ENCODE measurements at places on chromosomes 2 and 18. TPM values are rescaled to one million over a fixed set of nuclear protein-coding genes. Genes with fewer than 3 reads are reported as not detected.

The WNT10A gene
- total RNA-seq = not detected

The KYNU gene
- total RNA-seq = 1.5 TPM

The GAL3ST2 gene
- total RNA-seq = not detected

The RASGRP3 gene
- 0.50 TPM for total RNA-seq

The MARCHF7 gene
- total RNA-seq = 97.1 TPM

The CCDC68 gene
- total RNA-seq = 8.3 TPM

The DNAJC5G gene
- total RNA-seq = not detected

The DIPK1C gene
- total RNA-seq = not detected

The ITGB6 gene
- not detected for total RNA-seq

The COL5A2 gene
- total RNA-seq = 253 TPM

The PDK1 gene
- total RNA-seq = 5.9 TPM

DNA sequence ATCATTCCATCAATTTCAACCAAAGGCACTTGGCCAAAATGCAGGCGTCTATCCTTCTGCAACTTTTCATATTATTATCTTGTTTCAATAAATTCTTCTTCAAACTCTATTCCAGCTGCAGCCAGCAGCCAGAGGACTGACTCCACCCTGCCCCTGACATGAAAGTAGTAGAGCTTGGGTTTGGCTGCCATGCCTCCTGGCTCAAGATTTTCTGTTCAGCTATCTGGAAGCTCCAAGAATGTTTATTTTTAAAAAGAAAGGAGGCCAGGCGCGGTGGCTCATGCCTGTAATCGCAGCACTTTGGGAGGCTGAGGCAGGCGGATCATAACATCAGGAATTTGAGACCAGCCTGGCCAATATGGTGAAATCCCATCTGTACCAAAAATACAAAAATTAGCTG is 4.9 kb downstream of the DNAH7 start:
- no peak for DNase-seq

DNA sequence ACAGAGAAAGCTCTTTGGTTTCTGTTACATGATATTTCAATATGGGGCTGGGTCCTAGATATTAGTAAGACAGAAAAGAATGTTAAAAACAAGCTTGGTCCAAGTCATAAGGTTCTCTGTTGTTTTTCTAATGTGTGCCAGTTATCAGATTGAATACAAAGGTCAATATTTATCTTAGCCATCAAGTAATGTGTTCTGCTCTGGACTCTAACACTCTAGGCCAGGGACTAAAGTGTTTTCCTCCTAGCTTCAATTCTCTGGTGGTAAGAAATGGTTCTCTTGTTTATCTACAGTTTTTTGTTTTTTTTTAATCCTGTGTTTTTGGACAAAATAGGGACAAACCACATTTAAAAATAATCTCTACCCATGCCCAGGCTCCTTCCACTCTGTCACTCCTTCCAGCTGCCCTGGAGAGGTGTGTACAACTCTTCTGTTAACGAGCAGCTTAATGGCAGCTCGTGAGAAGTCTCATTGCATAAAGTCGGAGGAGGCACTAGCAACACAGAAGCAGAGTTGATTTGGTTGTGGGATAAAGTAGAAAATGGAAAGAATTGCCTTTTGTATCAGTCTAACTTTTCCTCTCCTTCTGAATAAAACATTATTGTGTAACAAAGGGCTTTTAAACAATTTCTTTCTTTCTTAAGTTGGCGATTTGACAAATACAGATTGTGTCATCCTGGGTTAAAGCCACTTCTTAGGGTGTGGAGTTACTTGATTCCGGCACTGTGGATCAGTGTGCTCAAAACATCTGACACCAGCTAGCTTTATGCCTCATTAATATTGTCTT is 8.0 kb upstream of the SESTD1 start:
- peak; percentile 93 for DNase-seq

GRCh38 chr2:157592948-157593347 is 35.7 kb downstream of the ACVR1C start:
- DNase-seq = peak; percentile 1

GRCh38 chr18:50507120-50507590 is 52.7 kb upstream of the MAPK4 start:
- peak; percentile 1 for DNase-seq

- DNase-seq = no peak
Measured at GRCh38 chr2:204432196-204432595, 113.1 kb upstream of the PARD3B start.

GRCh38 chr2:224584785-224585210 is 365 bp downstream of the CUL3 start:
- DNase-seq = peak; percentile 39

GRCh38 chr2:222724208-222724607 is 52.8 kb downstream of the MOGAT1 start:
- no peak for DNase-seq

GRCh38 chr2:215529271-215529670 is 93.4 kb upstream of the FN1 start:
- DNase-seq = peak; percentile 86

DNA sequence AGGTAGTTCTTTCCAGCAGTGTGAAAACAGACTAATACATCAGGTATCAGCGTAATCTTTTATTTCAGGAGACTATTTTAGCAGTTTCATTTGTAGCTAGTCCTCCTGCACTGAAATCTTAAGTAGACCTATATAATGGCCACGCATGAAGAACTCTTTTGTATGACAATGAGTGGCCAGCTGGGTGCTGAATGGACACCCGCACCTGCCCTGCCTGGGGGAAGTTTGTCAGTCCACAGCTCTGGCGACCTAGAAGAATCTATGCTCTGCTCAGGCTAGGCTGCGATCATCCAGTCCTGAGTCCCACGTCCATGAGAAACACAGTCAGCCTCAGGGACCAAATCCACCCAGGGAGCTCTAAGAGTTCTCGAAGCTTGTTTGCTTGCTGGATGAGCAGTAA is 709.2 kb upstream of the ID2 start:
- DNase-seq = no peak

DNA sequence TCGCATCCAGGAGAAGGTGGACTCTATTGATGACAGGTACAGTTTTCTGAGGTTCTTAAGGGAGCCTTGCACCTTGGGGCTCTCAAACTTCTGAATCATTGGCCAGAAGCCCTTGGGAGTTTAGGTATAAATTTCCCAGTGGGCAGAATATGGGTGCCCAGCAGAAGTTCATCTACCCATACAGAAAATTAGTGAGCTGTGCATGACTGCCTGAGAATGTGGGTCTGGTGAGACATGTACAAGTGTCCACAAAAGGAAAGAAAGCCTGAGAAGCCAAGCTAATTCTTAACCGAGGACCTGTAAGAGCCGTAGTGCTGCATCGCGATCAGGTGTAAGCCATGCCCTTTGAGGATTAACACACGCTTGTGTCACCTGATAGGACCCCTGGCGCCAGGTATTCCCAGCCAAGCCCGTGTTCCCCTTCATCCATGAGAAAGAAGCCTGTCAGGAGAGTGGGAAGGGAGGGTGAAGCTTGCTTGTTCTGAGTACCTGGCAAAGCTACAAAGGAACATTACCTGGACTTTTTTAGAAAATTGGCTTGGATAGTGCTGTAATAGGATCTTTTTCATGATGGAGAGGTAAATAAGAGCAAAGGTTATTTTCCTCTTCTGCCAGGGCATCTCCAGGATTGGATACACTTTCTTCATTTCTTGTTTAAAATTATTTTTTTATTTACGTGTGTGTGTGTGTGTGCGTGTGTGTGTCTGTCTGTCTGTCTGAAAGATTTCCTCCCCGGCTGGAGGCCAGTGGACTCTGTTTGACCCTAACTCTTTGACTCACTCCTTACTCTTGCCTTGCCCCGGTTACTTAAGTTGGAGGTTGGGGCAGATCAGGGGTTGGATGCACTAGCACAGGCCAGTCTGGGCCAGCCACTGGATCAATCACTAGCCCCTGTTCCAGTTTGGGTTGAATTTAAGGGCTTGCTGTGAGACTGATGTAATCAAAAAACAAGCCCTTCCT is 90.4 kb upstream of the EML6 start:
- peak; percentile 74 for DNase-seq

GRCh38 chr18:49672853-49673252 is 111.0 kb downstream of the LIPG start:
- DNase-seq = no peak

- no peak for DNase-seq
Measured at GRCh38 chr2:227103583-227103982, 60.4 kb downstream of the COL4A4 start.

DNA sequence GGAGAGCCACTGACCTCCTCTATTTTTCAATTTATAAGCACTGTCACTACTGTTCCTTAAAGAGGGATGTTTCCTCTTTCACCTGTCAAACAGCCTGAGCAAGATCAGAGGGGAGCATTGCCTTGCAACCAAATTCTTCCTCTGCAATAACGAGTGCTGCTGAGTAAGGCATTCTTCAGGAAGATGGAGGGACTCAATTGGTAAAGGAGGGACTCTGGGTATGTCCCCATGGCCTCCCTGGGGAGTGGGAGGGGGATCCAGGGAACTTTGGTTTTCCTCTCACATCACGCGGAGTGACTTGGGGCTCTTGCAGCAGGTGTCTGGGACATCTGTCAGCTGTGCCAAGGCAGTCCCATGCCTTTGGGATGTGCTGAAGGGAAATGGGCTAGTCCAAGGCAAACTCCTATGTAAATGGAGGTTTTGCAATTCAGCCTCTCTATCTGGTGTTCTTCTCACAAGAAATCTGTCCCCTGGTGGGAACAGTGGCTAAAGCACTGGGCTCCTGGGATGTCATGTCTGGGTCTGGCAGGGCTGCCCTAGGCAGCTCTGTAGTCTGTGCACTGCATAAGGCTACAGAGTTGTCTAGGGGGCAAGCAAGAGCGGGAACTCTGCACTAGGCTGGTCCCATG is 14.4 kb upstream of the HES6 start:
- no peak for DNase-seq

DNA sequence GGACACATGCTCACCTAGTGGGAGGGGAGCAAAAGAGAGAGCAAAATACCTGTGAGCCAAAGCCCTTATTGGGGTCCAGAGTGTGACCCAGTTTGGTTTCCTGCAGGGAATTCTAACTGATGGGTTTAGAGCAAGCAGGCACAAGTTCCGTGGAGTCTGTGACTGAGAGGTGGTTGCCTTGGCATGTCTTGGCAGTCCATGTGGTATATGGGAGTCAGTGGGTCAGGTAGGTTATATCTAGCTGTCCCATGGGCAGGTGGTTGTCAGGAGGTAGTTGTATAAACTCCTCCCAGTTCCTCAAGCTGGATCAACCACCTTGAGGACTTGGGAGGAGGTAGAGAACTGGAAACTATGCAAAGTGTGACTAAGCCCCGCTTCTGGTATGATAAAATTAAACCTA is 452.8 kb upstream of the VWC2L start:
- no peak for DNase-seq

DNA sequence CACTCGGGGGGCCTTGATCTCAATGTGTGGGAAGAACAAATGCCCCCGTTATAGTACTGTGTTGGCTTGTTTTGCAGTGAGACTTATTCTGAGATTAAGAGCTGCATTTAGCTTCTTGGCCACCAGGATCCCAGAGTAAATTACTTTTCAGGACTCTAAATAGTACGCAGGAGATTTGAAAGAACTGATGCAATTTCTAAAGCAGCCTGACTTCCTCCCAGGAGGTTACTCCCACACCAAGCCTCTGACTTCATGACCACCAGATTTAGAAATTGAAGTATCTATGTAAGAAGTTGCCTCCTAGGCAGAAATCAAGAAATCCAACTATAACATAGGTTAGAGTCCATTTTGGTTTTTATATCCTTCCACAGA is 67.0 kb downstream of the FEZ2 start:
- peak; percentile 33 for DNase-seq

GRCh38 chr2:46257476-46257875 is 39.7 kb upstream of the EPAS1 start:
- DNase-seq = peak; percentile 47

DNA sequence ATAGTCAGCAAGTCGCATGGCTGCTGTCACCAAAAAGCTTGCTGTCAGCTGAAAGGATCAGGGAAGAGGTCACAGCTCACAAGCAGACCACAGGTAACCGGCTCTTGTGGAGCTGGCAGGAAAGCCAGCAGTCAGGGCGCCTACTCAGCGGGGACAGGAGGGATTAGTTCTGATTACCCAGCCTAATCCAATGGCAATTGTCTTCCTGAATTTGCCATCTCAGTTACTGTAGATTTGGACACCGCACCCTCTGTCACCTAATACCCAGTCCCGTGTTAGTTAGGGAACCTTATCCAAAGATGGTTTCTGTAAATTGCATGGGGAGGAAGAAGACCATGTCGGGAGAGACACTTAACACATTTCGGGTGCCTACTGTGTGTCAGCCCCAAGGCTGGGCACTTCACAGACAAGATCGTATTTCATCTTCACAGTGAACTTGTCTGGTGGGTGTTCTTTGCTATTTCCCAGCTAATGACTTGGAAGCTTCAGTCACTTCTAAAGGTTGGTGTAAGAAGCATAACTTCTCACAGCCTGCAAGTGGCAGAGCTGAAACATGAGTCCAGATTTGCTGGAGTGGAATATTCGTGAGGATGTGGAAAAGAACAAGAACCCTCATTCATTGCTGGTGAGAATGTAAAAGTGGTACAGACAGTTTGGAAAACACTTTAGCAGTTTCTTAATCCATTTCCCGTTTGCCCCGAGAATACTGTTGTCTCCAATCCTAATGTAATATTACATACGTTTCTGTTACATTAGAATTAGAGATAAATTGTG is 9.9 kb downstream of the ALPK2 start:
- DNase-seq = peak; percentile 59

DNA sequence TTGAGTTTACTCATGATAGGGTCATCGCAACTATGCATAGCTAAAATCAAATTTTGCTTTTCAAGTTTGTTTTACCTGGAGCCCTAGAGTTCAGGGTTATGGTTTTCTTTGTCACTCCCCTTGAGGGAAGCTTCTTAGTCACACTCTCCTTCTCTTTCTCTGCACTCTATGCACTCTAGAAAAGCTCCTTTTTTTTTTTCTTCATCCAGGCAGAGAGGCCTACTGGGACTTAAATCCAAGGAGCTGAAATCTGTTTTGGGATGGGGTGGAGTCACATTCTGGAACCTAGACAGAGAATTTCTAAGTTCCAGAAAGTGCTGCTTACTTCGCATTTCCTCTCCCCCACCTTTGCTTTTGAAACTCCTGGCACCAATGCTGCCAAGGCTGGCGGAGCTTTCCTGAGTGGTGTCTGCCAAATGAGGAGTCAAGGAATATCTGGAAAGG is 19.1 kb upstream of the IL18R1 start:
- peak; percentile 34 for DNase-seq

- DNase-seq = no peak
Measured at GRCh38 chr2:232890896-232891601, 21.0 kb downstream of the SNORC start.

- no peak for DNase-seq
Measured at GRCh38 chr2:29527947-29528346, 393.4 kb downstream of the ALK start.

DNA sequence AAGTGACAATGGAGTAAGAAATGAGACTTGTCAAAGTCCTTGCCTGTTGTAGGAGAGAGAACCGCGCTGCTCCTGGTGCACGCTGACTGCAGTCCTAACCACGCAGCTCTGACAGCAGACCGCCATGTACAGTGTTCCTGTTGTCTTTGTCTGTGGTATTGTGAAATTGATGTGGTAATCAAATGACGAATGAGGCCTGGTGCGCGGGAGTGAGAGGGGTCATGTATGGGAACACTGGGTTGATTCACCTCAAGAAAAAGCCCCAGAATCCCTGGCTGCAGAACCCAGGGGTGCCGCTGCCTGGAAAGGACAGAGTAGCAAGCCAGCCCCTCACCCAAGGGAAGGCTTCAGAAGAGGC is 64.0 kb downstream of the INPP4A start:
- DNase-seq = peak; percentile 76

- no peak for DNase-seq
Measured at GRCh38 chr18:3721771-3722648, 272.0 kb downstream of the TGIF1 start.

- DNase-seq = no peak
Measured at GRCh38 chr18:32437100-32437834, 33.4 kb downstream of the GAREM1 start.
